Osteocyte (in vitro differentiated cells): ENCODE measurements at places on chromosomes 6 and 20.

GRCh38 chr20:60058879-60059278 is 100.7 kb downstream of the CDH26 start:
- peak; percentile 59 for DNase-seq

GRCh38 chr6:28413681-28414080 is 14.1 kb upstream of the ZSCAN12 start:
- DNase-seq: no peak

GRCh38 chr6:45423824-45424450 is 46.2 kb upstream of the SUPT3H start:
- no peak for DNase-seq

GRCh38 chr20:54476169-54477009 is 996 bp downstream of the DOK5 start:
- DNase-seq: no peak

- no peak for DNase-seq
Observed at GRCh38 chr6:131999545-132000146, 48.5 kb upstream of the CCN2 start.

GRCh38 chr20:63554361-63555278 is 661 bp downstream of the FNDC11 start:
- no peak for DNase-seq

GRCh38 chr6:2687456-2687855 is 63.3 kb downstream of the MYLK4 start:
- no peak for DNase-seq

DNA sequence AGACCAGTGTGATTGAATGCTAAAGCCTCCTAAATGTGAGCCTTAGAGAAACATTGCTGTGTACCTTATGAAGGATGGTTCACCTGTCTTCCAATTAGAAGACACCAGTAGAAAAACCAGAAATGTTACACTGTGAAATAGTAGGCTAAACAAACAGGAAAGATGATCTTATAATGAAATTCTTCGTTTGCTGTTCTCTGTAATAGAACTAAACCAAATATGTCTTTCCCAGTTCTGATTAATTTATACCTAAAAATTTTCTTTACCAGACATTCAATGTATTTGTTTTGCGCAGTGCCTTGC is 114.8 kb downstream of the RTN4IP1 start:
- DNase-seq: no peak

- DNase-seq: peak; percentile 96
Observed at GRCh38 chr6:142845624-142846458, 99.1 kb downstream of the HIVEP2 start.

DNA sequence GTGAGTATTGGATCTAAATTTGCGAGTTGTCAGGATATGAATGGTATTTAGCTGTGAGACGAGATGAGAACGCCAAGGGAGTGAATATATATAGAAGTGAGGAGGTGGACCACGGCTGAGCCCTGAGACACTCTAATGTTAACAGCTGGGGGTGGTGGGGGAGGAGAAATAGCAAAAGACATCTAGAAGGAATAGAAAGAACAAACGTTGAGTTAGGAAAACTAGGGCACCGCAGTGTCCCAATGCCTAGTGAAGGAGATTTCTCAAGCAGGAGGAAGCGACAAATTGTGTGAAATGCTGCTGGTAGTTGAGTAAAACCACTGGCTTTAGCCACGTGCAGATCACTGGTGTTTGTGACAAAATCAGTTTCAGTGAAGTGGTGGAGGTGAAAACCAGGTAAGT is 56.9 kb downstream of the CD164 start:
- no peak for DNase-seq

- DNase-seq: peak; percentile 51
Observed at GRCh38 chr6:44606976-44607375, 219.5 kb downstream of the CDC5L start.

- DNase-seq: no peak
Observed at GRCh38 chr6:41615311-41615710, 23.0 kb upstream of the MDFI start.

DNA sequence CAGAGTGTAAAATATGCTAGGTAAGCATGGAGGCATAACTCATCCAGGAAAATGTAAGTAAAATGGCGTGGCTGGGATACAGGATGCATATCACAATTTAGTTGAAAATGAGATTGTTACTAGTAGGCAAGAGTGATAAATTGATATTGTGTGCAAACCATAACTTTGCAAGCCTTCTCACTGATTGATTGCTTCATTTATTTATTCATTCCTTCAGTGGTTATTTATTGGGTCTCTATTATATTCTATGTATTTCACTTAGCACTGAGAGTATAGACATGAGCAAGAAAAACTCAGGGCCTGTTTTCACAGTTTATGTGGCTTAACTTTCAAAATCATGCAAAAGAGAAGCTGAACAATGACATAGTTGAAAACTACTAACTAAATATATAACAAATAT is 241.0 kb upstream of the EYS start:
- no peak for DNase-seq

DNA sequence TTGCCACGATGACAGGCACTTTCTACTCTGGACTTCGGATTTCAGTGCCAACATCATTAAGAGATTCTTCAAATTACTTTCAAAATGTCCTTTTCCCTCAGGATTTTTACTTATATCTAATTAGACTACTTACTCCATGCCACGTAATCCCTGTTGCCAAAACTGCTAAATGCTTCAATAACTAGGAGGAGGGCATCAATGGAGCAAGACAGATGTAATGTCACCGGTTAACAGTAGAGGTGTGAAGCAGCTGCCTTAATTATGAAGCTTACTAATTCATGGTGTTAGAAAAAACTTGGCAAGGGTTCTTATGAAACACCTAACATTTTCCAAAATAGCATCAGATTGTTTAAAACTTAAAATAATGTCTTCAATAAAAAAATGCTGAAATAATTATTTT is 111.2 kb upstream of the SIM1 start:
- DNase-seq: no peak

DNA sequence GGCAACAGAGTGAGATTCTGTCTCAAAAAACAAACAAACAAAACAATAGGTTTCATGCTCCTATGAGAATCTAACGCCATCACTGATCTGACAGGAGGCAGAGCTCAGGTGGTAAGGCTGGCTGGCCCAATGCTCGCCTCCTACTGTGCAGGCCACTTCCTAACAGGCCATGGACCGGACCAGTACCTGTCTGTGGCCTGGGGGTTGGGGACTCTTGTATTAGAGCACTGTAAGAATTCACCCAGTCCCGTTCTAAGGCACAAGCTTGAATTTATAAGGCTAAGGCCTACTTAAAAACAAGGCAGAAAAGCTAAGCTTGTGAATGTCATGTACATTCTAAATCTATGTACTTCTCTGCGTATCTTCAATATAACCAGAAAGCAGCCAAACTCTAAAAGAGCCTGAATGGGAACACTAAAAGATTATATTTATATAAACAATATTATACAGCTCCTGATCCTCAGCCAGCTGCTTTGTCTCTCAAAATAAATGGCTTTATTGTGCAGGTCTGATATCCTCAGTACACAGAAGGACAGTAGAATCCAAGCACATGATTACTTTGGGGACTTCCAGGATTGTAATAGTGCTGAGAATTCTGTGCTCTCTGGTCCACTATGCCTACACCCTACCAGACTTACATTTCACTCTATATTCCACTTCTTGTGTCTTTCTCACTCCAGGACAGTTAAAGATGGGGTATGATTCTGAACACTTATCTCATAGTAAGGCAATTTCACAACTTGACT is 64.5 kb upstream of the DST start:
- no peak for DNase-seq

DNA sequence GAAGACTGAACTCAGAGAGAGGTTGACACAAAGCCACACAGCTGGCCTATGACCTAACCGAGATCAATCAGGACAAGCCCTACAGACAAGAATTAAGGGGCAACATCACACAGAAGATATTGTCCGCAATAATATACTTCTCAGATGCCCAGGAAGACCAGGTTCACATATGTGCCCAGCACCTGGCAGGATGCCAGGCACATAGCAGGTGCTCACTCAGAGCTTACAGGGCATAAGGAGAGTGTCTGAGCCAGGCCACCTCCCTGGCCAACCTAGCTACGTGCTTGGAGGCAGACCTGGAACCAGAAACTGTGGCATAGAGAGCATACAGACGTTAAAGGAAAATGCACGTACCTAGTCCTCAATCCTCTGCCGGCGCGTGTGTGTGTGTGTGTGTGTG is 87.0 kb upstream of the LRFN2 start:
- no peak for DNase-seq

DNA sequence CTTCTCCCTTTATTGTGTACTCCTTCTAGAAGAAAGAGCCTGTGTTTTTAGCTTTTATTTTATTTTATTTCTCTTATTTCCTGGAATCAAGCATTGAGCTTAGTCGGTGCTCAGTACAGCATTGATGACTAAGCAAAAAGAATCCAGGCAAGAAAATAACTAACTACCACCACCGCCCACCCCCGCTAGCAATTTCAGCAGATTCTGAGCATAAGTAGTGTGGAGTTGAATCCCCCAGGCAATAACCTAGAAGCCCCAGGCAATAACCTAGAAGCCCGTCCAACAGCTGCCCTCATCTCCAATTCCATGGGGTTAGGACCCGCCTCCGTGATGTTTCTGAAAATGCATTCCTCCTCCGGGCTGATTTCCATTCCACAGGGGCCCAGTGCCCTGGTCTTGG is 258.0 kb upstream of the TAB2 start:
- DNase-seq: no peak

GRCh38 chr20:48460681-48461080 is 367.1 kb downstream of the PREX1 start:
- no peak for DNase-seq

GRCh38 chr6:31737315-31737990 is 1.1 kb upstream of the CLIC1 start:
- DNase-seq: no peak

DNA sequence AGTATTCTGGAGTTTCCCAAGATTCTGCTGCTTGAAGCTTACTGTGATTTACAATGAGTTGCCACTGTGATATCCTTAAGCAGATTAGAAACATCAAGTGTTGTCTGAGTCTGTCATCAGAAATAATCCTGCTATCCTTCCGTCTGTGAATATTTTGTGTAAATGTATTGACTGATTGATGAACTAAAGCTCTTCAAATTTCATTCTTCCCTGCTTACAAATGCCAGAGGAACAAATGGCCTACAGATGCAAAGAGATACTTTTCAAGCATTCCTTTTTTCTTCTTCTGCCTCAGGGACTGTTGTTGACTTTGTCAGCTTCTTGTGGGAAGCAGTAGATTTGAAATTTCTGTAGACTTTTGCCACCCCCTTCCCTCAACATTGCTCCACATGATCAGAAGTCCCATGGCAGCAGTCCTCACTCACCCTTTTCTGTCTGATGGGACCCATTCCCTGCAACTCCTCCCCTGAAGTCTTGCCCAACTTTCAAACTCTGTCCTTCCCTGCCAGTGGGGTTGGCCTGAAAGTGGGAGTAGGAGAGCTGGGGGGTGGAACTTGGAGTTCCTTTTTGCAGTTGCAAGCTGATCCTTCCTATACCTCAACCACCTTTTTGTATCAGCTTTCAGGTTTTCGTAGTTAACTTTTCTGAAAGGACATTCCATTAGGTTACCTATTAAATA is 38.5 kb upstream of the MLIP start:
- no peak for DNase-seq

DNA sequence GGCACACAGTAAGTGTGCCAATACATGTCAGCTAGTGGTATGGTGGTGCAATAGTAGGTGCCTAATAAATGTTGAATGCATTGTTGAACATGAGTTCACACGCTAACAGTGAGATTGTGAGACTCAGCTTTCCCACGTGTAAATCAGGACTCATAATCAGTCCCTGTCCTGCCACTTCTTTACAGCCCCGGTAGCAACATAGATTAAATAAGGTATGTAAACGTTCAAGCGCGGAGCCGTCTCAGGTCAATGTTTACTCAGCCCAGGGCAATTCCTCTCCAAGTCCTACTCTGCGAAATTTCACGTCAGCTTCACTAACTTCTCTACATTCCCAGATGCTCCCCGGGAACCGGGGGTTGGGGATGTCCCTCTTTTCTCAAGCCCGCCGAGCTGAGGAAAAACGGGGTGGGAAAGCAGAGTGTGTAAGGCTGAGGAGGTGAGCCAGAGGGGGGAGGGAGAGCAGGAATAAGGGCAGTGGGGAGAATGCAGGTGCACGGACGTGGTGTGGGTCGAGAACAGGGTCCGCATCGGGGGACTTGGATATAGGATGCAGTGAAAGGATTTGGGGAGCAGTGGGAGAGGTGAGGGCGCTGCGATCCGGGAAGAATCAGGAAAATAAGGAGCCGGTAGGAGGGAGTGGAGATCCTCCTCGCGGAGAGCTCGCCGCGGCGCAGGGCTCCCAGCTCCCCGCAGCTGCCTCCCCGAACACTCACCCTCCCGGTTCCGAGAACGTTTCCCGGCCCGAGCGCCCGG is 544 bp upstream of the TP53INP2 start:
- no peak for DNase-seq

GRCh38 chr6:170444056-170444591 is 109.0 kb downstream of the PSMB1 start:
- DNase-seq: peak; percentile 76

DNA sequence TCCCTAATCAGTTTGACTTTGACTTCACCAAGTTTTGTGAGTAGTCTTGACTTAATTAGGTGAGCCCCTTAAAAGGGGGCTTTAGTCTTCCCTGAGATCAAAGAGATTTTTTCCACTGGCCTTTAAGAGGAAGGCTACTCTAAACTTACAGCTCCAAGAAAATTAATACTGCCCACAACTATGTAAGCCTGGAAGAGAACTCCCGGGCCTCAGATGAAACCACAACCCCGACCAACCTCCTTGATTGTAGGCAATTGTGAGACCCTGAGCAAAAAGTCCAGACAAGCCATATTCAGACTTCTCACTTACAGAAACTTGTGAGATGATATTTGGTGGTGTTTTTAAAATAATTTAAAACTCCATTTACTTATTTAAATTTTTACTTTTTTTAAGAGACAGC is 18.1 kb downstream of the SNX3 start:
- no peak for DNase-seq

DNA sequence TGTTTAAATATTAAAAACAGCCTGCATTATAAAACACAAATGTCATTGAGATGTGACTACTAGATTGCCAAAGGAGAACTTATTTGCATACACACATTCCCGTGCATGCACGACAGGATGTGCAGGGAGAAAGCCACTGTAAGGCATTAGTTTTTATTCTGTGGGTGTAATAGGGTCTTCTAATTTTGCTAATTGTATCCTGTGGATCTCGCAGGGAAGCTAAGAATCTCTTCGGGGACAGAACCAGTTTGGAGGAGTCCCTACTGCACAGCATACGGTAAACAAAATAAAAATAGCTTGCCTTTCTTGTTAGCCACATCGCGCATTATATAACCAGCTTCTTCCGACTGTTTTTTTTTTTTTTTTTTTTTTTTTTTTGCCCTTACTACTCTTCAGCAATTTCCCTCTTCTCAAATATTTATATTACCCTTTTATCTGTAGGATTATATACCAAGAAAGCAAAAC is 2.0 kb downstream of the ATXN1 start:
- DNase-seq: no peak

GRCh38 chr6:33008944-33009861 is at the start of gene HLA-DOA:
TSS of gene HLA-DOA (minus strand) at chr6:33009591.
- no peak for DNase-seq

DNA sequence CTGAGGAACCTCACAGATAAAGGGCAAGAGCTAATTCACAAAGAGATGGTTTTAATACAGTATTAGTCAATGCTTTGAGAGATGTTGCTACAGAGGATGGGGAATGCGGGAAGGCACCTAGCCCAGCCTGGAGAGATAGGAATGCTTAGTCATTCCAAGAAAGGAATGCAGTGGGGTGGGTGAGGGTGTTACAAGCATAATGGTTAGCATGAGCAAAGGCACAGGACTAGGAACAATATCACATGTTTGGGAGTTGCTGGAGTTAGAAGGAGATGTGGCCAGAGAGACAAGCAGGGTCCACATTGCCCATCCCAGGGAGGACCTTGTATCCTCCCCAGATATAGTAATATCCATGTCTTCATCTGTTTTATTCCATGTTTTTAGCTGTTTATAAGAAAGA is 107.0 kb upstream of the OGFRL1 start:
- DNase-seq: no peak

- no peak for DNase-seq
Observed at GRCh38 chr6:144392536-144392935, 107.4 kb downstream of the UTRN start.
